ENCODE measurements at places on chromosomes 6 and 20. TPM values are rescaled to one million over a fixed set of nuclear protein-coding genes. Genes with fewer than 3 reads are reported as not detected.

WFDC5 gene
- total RNA-seq, result not detected

DNA sequence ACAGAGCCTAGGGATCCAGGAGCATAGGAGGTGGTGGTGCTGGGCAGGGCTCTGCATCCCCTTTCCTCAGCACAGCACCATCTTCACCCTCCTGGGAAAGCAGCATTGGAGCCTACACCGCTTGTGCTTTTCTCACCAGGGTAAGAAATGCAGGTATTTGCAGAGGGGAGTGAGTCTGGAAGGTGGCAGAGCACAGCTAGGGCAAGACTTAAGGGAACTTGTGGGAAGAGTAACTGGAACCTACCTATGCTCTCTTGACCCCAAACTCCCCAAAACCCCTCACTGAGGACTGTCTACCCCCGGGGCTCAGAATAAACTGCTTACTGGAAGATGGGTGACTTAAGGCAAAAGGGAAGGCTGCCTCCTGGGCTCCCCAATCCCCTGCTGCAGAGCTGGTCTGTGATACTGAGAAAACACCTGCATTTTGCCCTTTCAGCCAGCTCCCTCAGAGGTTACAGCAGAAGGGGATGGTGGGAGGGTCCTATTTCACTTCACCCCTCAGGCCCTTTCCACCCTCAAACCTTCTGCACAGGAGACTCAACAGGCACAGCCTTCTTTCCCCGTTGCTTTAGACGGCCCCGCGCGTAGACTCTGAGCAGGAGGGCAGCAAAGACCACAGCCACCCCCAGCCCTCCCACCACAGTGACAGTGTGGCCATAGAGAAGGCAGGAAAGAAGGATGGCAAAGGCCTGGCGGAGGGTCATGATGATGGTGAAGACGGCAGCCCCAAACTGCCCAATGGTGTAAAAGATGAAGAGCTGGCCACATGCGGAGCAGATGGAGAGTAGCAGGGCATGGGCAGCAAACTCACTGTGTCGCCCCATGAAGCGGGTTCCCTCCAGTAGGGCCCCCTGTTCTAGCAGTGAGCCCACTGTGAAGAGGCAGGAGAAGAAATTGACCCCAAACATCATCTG lies 2.9 kb downstream of the SLC35B2 start:
- peaks cover 75% of the 10 kb centered on the region for H3K4me1 ChIP-seq
- peaks cover 76% of the 10 kb centered on the region for H3K36me3 ChIP-seq
- H3K27me3 ChIP-seq, result no peaks in the 10 kb centered on the region
- H3K4me3 ChIP-seq, result no peak overlapping the region
- no peak for DNase-seq

BANF2 gene
- not detected for total RNA-seq

RIMS4 gene
- total RNA-seq, result not detected

PSORS1C2 gene
- total RNA-seq, result not detected

ESF1 gene
- 13.2 TPM for total RNA-seq

MAS1 gene
- total RNA-seq, result not detected

- H3K27ac ChIP-seq, result no peak overlapping the region
- no peak for DNase-seq
- H3K36me3 ChIP-seq, result no peaks in the 10 kb centered on the region
- H3K27me3 ChIP-seq, result peaks cover 13% of the 10 kb centered on the region
Measured at GRCh38 chr6:106788761-106789160, 159.4 kb downstream of the QRSL1 start.
